ENCODE measurements at places on chromosomes 1 and 21. TPM values are rescaled to one million over a fixed set of nuclear protein-coding genes. Genes with fewer than 3 reads are reported as not detected.

IGSF9 gene
- total RNA-seq, result not detected

SLC37A1 gene
- 7.8 TPM for total RNA-seq

OR10Z1 gene
- not detected for total RNA-seq

CHIA gene
- not detected for total RNA-seq

KRTAP19-4 gene
- not detected for total RNA-seq

TSTD1 gene
- total RNA-seq, result 23.7 TPM

LRRC38 gene
- total RNA-seq, result not detected

DNA sequence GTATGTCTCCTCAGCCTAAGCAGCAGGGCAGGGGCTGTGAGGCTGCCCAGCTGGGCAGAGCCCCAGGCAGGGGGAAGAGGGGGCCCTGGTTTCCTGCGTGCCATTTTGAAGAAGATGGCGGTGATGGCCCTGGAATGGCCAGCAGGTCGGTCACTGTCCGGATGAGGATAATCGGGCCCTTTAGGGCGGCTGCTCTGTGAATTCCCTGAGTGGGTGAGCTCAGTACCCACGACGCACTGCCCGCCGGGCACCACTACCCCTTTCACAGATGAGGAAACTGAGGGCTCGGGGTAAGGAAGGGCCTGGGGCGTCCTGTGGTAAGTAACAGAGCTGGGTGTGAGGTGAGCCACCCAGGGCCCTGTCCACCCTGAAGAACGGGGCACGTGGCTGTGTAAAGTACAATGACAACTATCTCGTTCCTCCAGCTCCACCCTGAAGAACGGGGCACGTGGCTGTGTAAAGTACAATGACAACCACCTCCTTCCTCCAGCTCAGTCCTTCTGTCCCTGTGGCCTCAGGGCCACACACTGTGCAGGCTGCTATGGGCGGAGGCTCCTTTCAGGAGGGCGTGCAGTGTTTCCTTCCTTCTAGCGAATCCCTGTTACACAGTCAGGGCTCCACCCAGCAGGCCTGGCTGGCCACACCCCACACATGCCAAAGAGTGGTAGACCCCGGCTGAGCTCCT lies 23.2 kb downstream of the ITGB2 start:
- no peaks in the 10 kb centered on the region for H3K36me3 ChIP-seq
- H3K27ac ChIP-seq, result no peak overlapping the region
- no peak overlapping the region for H3K4me3 ChIP-seq
- H3K27me3 ChIP-seq, result no peaks in the 10 kb centered on the region
- H3K4me1 ChIP-seq, result no peaks in the 10 kb centered on the region
- no peak for DNase-seq

DNA sequence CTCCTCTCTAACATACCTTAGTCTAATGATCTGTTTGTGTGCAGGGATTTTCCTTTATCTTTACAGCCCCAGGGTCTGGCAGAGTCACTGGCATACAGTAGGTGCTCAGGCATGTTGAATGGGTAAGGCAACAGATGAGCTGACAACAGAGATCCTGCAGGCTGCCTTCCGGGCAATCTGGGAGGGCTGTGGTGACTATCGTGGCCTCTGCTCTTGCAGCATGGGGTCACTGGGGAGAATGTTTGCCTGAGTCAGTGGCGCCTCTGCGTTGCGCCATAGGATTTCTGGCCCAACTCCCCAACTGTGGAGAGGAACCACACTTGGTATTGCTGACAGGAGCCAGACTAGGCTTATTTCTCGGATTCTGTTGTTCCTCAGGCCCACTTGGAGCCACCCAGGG lies 93.8 kb downstream of the LAMC2 start:
- H3K27ac ChIP-seq, result peak overlapping the region; percentile 37
- no peak overlapping the region for H3K4me3 ChIP-seq
- H3K36me3 ChIP-seq, result no peaks in the 10 kb centered on the region
- peaks cover 49% of the 10 kb centered on the region for H3K4me1 ChIP-seq
- no peaks in the 10 kb centered on the region for H3K27me3 ChIP-seq

- no peak overlapping the region for H3K27ac ChIP-seq
- DNase-seq, result peak; percentile 45
- no peaks in the 10 kb centered on the region for H3K4me1 ChIP-seq
- no peak overlapping the region for H3K4me3 ChIP-seq
Observed at GRCh38 chr1:51303751-51304251, 26.6 kb downstream of the TTC39A start.

- H3K27me3 ChIP-seq, result no peaks in the 10 kb centered on the region
- H3K27ac ChIP-seq, result no peak overlapping the region
- no peaks in the 10 kb centered on the region for H3K36me3 ChIP-seq
Observed at GRCh38 chr21:15197696-15198095, 132.9 kb upstream of the NRIP1 start.

DNA sequence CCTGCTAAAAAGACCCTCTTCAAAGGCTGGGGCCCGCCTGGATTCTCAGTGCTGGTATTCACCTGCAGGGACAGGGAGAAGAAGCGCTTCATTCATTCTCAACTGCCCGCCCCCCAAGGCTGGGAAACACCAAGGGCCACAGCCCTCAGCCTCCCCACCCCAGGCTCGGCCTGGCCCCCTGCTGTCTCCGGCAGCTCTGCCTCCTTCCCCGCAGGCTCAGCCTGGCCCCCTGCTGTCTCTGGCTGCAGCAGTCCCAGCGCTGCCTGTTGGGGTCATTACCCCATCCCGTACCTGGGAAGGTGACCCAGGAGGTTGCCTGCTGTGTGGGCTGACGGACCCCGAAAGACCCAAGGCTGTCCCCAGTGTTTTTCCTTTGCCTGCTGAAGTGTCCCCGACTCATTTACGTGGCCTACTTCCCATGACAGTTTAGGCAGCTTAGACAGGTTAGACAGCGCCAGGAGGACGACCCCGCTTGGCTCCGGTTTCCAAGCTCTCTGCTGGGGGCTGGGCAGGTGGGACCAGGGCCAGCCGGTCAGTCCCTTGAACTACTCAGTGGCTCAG lies 22.9 kb upstream of the CLSTN1 start:
- H3K4me3 ChIP-seq, result no peak overlapping the region
- no peak for DNase-seq
- H3K4me1 ChIP-seq, result no peaks in the 10 kb centered on the region
- H3K27ac ChIP-seq, result no peak overlapping the region
- no peaks in the 10 kb centered on the region for H3K27me3 ChIP-seq
- no peaks in the 10 kb centered on the region for H3K36me3 ChIP-seq

DNA sequence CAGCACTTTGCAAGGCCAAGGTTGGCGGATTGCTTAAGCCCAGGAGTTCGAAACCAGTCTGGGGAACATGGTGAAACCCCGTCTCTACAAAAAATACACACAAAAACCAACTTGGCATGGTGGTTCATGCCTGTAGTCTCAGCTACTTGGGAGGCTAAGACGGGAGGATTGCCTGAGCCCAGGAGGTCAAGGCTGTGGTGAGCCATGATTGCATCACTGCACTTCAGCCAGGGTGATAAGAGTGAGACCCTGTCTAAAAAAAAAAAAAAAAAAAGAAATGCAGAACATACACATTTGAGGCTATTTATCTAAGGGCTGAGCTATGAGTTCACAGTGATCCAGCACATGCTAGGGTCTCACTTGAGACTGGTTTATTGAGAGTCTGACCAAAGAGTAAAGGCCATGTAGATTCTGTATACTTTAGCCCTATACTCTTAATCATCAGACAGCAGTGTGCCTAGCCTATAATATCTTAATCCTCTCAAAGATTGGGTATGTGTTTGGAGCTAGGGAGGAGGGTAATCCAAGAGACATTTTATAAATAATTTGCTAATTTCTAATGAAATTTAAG lies 23.9 kb downstream of the RNF2 start:
- no peaks in the 10 kb centered on the region for H3K27me3 ChIP-seq
- H3K4me1 ChIP-seq, result peaks cover 11% of the 10 kb centered on the region
- no peaks in the 10 kb centered on the region for H3K36me3 ChIP-seq

DNA sequence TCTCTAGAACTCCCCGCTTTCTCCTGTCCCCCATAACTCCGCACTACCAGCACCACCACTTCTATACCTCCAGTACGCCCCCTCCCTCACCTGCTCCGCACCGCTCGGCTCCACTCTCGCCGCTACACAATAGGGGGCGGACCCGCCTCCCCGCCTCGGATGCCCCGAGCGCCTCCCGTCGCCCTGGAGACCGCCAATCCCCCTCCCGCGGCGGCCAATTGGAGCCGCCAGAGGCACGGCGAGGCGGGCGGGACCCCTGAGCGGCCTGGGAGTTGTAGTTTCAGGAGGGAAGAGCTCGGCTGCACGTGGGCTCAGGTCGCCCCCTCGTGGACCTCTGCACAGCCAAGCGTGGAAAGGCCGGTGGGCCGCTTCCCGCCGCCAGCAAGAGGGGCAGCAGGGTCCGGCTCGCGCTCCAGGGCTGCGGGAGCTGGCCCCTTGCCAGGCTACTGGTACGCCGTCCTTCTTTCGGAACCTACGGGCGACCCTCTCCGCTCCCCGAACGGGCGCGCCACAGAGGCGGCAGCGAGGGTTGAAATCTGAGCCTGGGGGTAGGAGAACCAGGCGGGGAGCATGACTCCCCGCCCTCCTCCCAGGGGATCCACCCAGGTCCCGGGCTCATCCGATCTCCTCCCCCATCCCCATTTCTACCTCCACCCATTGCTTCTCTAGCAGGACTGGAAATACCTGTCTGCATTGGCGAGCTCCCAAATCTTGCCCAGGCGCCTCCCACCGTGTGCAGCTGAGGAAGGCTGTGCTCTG lies at the start of gene IGSF9:
TSS of gene IGSF9 (minus strand) at position 131 of the 759 bp plus-strand sequence. CDS start 2,159 bp downstream, outside the sequence.
- peaks cover 26% of the 10 kb centered on the region for H3K4me1 ChIP-seq
- no peaks in the 10 kb centered on the region for H3K27me3 ChIP-seq
- H3K27ac ChIP-seq, result no peak within 1 kb of the TSS
- peak; percentile 90 for DNase-seq
- H3K36me3 ChIP-seq, result no peaks in the 10 kb centered on the region

GRCh38 chr21:26366781-26367180 lies 196.2 kb upstream of the APP start:
- H3K4me1 ChIP-seq, result no peaks in the 10 kb centered on the region
- no peaks in the 10 kb centered on the region for H3K27me3 ChIP-seq
- DNase-seq, result no peak
- no peak overlapping the region for H3K4me3 ChIP-seq
- no peak overlapping the region for H3K27ac ChIP-seq
- no peaks in the 10 kb centered on the region for H3K36me3 ChIP-seq

DNA sequence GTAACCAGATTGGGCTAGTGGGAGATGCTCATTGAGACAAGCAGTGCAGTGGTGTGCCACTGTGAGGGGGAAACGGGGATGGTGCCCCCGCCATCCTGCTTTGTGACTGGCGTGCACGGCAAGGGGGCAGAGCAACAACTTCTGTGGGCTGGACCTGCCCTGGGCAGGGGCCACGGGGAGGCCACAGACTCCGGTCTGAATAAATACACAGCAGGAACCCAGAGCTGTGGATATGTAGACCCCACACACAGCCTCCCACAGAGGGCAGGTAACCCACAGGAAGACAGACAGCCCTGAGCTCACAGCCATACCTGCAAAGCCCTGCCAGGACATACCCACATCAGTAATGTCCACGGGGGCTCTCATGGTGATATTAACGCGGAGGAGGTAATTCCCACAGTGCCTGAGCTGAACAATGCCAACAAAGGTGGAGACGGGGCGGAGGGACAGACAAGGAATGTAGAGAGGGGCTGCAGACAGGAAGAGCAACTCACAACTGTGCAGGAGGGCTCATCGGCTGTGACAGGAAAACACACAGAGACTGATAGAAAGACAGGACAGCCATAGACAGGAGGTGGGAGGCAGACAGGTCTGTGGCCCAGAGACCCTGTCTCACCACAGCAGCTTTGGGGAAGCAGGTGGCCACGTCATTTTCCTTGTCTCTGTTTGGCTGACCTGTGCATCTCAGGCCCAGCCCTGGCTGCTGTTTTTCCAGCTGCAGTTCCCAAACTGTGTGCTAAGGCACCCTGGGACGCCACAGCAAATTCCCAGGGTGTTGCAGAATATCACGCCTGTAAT lies 4.9 kb upstream of the WNT3A start:
- H3K4me3 ChIP-seq, result no peak overlapping the region
- DNase-seq, result peak; percentile 40
- H3K4me1 ChIP-seq, result peaks cover 16% of the 10 kb centered on the region
- H3K36me3 ChIP-seq, result no peaks in the 10 kb centered on the region

GRCh38 chr1:219092206-219092605 lies 81.5 kb upstream of the LYPLAL1 start:
- no peaks in the 10 kb centered on the region for H3K4me1 ChIP-seq
- H3K27ac ChIP-seq, result no peak overlapping the region
- no peaks in the 10 kb centered on the region for H3K27me3 ChIP-seq
- no peak overlapping the region for H3K4me3 ChIP-seq
- no peaks in the 10 kb centered on the region for H3K36me3 ChIP-seq

GRCh38 chr1:21305155-21305899 lies 15.1 kb upstream of the ECE1 start:
- no peaks in the 10 kb centered on the region for H3K4me1 ChIP-seq
- no peak overlapping the region for H3K4me3 ChIP-seq
- H3K36me3 ChIP-seq, result no peaks in the 10 kb centered on the region
- no peaks in the 10 kb centered on the region for H3K27me3 ChIP-seq

- no peaks in the 10 kb centered on the region for H3K36me3 ChIP-seq
- peaks cover 13% of the 10 kb centered on the region for H3K4me1 ChIP-seq
- no peak for DNase-seq
- H3K27ac ChIP-seq, result no peak overlapping the region
- H3K4me3 ChIP-seq, result no peak overlapping the region
Observed at GRCh38 chr21:14862794-14863720, 201.7 kb downstream of the NRIP1 start.

- H3K27me3 ChIP-seq, result no peaks in the 10 kb centered on the region
- H3K27ac ChIP-seq, result peak overlapping the region; percentile 51
- no peak for DNase-seq
- peak overlapping the region; percentile 70 for H3K4me3 ChIP-seq
Observed at GRCh38 chr1:101235216-101235695, 1.6 kb upstream of the S1PR1 start.

DNA sequence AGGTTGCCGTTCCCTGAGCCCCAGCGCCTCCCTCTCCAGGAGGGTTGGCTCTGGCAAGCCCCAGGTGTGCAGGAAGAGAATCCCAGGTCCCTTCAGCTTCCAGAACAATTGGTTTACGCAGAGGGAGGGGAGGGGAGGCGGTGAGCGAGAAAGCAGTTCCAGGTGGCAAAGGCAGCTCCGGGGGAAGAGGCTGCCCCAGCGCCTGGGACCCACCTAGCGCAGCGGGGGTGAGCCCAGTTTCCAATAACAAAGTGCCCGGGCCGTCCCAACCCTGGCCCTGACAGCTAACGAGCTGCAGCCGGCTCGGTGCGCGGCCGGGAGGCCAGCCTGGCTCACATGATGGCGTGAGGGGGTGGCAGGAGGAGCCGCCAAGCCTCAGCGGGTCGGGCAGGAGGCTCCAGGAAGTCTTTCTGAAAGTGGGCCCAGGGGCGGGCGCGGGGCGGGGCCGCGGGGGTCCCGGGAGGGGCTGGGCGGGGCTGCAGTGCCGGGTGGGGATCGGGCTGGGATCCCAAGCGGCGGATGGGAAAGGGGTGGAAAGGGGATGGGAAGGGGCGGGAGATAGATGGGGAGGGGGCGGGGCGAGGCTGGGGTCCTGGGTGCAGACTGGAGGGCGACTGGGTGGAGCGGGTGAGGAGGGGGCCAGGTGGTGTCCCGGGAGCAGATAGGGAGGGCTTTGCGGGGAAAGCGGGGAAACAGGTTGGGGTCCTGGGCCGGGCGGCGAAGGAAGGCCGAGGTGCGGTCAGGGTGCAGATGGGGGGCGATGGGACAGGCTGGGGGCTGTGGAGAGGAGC lies 22.8 kb downstream of the DHRS3 start:
- H3K27ac ChIP-seq, result peak overlapping the region; percentile 99
- no peaks in the 10 kb centered on the region for H3K36me3 ChIP-seq
- H3K27me3 ChIP-seq, result no peaks in the 10 kb centered on the region
- peak; percentile 86 for DNase-seq
- H3K4me3 ChIP-seq, result peak overlapping the region; percentile 38

- H3K36me3 ChIP-seq, result no peaks in the 10 kb centered on the region
- H3K27ac ChIP-seq, result no peak overlapping the region
- DNase-seq, result no peak
Observed at GRCh38 chr1:107548276-107548675, 407.4 kb downstream of the NTNG1 start.
